Left renal pelvis (tissue), 4 donors: ENCODE measurements at places on chromosomes 6 and 20.

- DNase-seq, result no peak
These were observed 368.9 kb downstream of the UTRN start for GRCh38 chr6:144653885-144654505.

DNA sequence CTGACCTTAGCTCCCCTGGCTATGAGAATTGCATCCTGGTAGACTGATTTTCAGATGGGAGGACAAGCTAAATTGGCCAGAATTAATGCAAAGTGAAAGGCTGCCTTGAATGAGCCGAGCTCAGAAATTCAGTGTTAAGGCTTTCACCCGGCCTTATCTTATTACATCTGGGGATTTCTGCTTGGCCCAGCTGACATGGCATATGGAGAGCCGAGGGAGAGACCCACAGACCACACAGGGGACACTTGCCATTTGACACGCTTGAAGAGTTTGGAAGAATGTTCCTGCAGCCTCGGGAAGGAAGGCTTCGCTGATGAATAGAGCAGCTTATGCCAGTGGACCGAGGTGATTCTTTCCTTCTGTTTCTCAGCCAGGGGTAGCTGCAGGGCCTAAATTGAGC lies 9.0 kb downstream of the MOCS3 start:
- peak; percentile 24 for DNase-seq

GRCh38 chr20:35523298-35523888 lies 6.1 kb downstream of the C20orf173 start:
- DNase-seq, result no peak

- DNase-seq, result no peak
These were observed 5.7 kb downstream of the BCL2L1 start for GRCh38 chr20:31716818-31717477.

GRCh38 chr6:39263303-39264037 lies 34.2 kb upstream of the KCNK5 start:
- no peak for DNase-seq

- peak; percentile 35 for DNase-seq
These were observed 636 bp downstream of the SUPT3H start for GRCh38 chr6:45377043-45377553.

GRCh38 chr6:166582258-166582657 lies 4.2 kb downstream of the RAMACL start:
- DNase-seq, result peak; percentile 62

DNA sequence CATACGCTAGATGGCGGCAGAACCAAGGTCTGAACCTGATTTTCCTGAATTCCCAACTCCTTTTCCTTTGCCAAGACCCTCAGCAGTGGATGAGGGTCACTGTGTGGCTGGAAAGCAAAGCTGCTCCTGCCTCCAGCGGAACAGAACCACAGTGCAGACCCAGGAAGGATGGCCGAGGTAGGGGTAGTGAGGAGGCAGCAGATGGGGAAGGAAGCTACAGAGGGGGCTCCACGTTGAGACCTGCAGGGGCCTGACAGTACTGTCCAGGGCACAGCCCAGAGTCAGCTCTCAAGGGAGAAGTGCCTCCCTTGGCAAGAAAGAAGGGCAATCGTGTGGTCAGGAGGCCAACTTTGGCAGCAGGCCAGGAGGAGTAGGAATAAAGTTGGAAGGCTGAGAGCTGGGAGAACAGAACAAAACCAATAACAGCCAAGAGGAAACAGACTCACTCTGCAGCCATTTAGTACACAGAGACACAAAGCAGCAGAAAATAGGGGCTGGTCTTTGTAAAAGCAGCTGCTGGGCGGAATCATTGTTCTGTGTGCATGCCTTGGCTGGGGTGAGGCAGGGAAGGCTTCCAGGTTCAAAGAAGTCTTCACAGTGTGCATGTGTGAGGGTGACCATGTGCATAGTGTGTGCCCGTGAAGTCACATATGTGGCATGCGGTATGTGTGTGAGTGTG lies 3.1 kb downstream of the GABRR2 start:
- DNase-seq, result peak; percentile 49

DNA sequence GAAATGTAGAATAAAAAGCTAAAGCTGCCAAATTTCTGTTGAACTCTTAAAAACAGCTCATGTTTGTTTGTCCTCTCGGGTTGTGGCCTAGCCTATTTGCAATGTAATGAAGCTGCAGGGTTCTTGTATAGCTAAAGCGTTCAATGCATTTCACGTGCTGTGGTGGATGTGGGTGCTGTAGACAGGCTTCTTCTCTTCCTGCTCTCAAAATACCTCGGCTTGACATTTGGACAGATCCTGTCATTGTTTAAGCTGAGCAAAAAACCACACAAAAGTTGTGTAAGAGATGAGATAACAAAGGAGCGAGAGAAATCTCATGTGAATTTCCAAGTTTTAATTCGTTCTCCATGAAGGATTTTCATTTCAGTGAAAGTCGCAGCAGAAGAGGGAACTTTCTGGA lies 196.3 kb upstream of the UST start:
- DNase-seq, result no peak

GRCh38 chr6:124943658-124944057 lies 18.6 kb upstream of the RNF217 start:
- no peak for DNase-seq

- DNase-seq, result no peak
These were observed 26.3 kb upstream of the APMAP start for GRCh38 chr20:25018841-25019240.

DNA sequence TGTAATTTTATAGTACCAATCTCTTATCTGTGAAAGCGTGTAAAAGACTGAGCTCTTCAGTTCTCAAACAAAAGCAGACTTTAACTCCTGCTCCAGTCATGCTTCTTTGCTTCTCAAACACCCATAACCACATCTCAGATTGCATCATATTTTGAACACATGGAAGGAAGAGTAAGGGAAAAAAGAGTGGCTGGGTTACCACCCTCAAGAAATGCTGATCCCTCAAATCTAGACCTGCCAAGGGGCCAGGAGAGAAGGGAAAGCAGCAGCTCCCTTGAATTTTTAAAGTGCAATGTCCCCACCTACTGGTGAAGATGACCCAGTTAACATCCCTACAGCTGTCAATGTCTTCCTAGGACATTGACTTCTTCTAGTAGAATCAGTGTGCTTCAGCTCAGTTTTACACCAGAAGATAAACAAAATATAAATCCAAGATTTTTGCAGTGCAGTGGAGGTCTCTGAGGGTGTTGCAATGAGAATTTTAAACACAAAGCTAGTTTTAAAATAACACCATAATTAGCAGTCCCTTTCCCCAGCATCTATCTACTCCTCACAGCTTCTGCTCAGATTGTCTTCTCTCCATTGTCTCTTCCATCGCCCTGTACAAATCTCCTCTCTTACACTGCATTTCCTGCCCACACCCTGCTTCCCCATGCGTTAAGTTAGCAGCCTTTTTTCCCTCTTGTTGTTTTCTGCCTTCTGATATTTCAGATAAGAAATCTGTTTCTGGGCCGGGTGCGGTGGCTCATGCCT lies 22.6 kb upstream of the HLA-DQB2 start:
- peak; percentile 35 for DNase-seq

GRCh38 chr20:3275064-3275935 lies 36.3 kb upstream of the SLC4A11 start:
- no peak for DNase-seq

- DNase-seq, result no peak
These were observed 28.0 kb upstream of the ADGRF5 start for GRCh38 chr6:46949632-46950280.

DNA sequence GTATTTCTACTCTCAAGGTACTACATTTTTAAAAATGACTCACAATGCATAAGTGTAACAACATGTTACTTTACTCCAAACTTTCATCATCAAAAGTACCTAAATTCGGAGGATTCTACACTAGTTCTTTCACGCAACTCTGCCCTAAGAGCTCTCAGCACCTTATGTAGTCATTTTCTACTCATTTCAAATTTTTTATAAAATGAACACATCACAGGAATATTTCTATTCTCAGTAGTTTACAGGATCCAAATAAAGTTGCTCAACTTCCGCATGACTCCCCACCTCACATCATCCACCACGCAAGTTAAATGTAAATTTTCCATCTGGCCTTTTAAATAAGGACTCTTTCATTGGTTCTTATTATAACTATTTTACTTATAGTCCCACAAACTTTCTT lies 344.9 kb upstream of the MANEA start:
- no peak for DNase-seq

GRCh38 chr20:35273449-35274171 lies 4.3 kb downstream of the MMP24OS start:
- DNase-seq, result no peak

- DNase-seq, result no peak
These were observed 60.8 kb downstream of the RTN4IP1 start for GRCh38 chr6:106568530-106568929.

DNA sequence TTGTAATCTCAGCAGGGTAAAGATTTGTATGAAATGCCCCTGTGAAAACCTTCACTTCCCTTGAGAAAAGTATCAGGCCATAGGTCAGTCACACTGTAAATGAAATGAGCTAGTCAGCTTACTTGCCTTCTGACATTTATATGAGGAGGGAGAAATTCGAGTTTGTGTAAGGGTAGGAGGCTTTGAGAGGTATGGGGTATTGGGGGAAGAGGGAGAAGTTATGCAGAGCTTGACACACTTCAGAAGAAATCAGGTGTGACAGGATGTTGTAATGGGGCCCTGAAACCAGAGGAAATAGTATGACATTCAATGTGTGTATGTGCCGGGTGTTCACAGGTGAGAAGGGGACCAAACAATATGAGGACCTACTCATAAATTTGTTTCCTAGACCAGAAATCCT lies 64.2 kb upstream of the CCN6 start:
- no peak for DNase-seq

DNA sequence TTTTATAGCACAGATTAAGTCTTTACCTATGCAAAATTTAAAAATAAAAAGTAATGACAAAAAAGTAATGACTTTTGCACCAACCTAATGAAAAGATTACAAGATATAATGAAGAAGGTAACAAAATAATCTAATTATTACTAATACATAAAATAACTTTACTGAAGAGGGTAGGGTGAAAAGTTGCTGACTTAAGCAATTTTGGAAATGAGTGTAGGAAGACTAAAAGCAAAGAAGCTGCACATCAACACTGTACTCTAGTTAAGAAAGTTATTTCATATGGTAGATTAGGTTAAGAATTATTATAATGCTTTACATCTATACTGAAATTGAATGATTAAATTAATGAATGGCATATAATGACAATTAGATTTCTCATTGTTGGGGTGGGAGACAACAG lies 76.8 kb downstream of the MANEA start:
- DNase-seq, result no peak

DNA sequence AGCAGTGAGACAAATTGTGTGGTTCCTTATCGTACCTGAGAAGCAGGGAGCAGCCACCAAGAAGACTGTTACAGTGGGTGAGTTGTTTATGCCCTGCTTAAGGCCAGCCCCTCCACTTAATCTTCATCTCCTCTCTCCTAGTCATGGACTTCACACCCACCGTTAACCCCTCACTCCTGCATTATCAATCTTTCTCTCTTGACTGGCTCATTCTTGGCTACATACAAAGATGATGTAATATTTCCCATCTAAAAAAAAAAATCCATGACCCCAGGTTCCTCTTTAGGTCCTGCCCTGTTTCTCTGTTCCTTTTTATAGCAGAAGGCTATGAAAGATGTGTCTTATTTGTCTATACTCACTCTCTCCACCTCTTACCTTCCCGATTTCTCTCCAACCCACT lies 72.4 kb downstream of the SHLD1 start:
- no peak for DNase-seq

DNA sequence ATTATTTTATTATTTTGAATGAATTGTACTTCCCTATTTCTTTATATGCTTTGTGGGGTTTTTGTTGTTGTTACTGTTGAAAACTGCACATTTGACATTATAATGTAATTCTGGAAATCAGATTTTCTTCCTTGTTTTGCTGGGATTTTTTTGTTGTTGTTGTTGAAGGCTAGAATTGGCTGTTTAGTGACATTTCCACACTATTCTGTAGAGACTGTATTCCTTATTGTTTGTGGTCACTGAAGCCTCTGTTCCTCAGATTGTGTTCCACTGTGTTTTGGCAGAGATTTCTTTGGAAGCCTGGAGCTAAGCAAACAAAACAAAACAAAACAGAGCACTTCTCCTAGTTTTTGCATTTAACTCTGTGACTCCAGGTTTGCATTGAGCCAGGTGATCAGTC lies 52.9 kb downstream of the CDYL start:
- no peak for DNase-seq

DNA sequence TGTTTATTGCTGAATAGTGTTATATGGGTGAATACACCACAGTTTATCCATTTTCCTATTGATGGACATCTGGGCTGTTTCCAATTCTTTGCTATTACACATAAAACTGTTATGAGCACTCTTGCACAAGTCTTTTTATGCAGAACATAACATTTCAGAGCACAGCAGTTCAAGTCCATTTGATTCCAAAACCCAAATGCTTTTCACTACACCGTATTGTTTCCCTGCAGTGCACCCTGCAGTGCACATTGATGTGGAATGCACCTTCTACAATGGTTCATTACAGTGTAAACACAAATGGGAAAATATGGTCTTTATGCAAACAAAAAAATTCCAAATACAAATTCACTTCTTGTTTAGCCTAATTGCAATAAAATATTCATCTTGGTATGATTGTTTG lies 3.6 kb upstream of the SLC2A12 start:
- DNase-seq, result no peak

DNA sequence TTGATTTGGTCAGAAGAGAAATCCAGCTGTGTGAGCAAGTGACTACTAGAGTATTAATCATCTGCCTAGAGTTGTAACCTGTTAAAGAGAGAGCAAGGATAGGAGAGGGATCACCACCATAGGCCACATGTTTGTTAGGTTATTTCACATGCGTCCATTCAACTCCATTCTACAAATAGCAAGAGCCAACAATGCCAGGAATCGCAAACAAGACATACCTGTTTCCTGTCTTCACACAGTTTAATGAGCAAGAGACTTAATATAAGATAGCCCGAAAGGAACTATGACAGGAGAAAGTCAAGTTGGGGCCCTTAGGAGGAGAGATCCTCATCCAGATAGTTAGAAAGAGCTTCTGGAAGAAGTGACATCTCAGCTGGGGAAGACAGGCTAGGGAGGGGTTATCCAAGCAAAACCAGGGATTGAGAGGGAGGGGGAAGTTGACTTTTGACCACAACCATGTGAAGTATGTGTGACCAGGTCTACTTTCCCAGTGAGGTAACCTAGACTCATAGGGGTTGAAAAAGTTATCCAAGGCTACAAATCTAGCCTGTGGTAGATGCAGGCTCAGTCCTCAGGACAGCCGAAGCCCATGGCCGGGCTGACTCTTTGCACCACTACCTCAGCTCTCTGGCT lies 147.4 kb downstream of the ALDH8A1 start:
- DNase-seq, result no peak

GRCh38 chr6:108598305-108598863 lies 37.7 kb downstream of the FOXO3 start:
- no peak for DNase-seq

GRCh38 chr20:39016041-39016440 lies 53.9 kb downstream of the DHX35 start:
- no peak for DNase-seq

GRCh38 chr6:150617496-150618460 lies 18.1 kb downstream of the PLEKHG1 start:
- DNase-seq, result no peak

DNA sequence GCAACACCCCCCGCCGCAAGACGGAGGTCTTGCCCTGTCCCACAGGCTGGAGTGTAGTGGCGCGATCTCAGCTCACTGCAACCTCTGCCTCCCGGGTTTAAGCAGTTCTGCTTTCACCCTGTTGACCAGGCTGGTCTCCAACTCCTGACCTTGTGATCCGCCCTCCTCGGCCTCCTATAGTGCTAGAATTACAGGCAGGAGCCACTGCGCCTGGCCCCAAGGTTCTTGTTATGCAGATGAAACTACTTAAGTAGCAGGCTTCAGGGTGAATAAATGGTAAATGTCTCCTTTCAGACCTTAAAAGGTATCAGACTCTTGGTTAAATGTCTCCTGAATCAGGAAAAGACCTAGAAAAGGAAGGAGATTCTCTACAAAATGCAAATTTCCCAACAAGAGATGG lies 95.4 kb upstream of the TMEM181 start:
- DNase-seq, result no peak
